ENCODE measurements at places on chromosomes 11 and 22.

GRCh38 chr22:36729321-36729720 is 25.8 kb upstream of the CACNG2 start:
- DNase-seq, result no peak

DNA sequence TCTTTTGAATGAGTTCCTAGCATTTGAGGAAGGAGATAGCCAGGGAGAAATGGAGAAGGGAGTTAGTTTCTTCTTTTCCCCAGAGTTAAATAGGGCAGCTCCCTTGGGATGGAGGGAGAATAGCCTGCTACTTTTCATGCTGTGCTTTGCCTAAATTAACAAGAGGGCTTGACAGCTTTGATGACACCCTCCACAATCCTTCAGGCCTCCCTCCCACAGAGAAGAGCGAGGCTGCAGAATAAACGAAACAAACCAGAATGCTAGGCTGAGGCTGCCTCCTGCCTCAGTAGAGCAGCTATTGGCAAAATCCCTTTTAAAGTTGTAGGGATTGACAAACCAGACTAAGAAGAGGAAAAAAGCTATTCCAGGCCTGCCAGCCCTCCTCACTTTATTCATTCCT is 94.6 kb downstream of the C11orf58 start:
- DNase-seq, result no peak

GRCh38 chr22:30969532-30970355 is 679 bp downstream of the TUG1 start:
- DNase-seq, result no peak

GRCh38 chr22:40610329-40610850 is 26.1 kb downstream of the MRTFA start:
- no peak for DNase-seq

DNA sequence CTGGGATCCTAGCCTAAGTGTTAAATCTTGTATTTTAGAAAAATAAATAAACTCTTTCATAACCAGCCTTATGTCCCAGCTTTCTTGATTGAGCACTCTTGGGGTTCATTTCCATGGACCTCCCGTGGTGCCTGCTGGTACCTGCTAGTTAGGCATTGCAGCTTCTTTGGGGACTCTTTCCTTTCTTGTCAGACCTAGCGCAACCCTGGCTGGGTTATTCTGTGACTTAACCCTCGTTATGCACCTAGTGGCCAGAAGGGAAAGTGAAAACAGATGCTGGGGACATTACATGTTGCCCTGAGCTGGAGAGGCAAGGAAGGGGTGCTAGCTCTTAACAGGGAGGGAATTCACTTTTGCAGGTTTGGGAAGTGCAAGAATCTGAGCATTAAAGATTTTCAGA is 46.8 kb downstream of the APIP start:
- DNase-seq, result no peak

DNA sequence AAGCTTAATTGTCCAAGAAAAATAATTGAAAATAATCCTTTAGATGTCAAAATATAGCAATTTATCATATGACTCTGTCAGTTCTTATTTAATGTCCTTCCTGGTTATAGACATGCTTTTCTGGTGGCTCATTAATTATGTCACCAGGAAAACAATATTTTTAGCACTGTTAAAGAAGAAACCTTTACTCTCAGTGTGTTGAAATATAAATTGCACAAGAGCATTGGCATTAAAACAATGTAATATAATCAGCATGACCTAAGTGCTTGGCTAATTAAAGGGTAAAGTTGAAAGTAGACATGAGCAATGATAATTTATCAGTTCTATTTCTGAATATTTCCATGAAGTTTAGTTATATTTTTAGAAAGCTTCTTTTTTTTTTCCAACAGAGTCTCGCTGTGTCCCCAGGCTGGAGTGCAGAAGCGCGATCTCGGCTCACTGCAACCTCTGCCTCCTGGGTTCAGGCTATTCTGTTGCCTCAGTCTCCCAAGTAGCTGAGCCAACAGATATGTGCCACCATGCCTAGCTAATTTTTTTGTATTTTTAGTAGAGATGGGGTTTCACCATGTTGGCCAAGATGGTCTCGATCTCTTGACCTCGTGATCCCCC is 232.3 kb downstream of the JRKL start:
- no peak for DNase-seq

DNA sequence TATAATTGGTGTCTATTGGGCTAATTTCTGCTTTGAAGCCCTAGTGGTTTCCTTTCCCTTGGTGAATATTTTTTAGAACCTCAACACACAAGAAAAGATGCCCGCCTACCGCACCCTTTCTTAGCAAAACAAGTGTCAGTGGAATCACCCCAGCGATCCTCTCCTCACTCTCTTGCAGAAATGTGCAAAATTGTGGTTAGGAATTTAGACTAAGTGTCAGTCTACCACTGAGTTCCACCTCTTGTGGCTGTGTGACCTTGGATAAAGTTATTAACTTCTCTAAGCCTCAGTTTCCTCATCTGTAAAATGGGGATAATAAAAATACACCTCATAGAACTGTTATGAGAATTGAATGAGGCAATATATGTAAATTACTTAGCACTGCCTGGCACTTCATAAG is 5.3 kb upstream of the JAML start:
- DNase-seq, result no peak

GRCh38 chr11:120179057-120179672 is 31.7 kb upstream of the OAF start:
- DNase-seq, result no peak

DNA sequence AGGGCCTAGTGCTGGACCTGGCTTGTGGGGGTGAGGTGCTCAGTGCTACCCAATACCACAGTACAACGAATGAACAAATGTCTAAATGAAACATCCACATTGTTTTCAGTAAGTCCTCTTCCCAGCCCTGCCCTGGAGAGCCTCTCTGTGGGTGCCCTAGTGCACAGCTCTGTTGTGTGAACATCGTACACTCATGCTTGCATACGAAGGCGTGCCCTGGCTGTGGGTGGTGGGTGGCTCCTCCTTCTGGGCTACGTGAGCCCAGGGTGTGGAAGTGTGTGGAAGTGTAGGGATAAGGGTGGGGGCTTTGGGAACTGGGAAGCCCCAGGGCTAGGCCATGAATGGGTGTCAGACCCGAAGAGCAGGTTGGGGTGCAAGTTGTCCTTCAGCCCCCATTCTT is 592 bp upstream of the NLRX1 start:
- no peak for DNase-seq

DNA sequence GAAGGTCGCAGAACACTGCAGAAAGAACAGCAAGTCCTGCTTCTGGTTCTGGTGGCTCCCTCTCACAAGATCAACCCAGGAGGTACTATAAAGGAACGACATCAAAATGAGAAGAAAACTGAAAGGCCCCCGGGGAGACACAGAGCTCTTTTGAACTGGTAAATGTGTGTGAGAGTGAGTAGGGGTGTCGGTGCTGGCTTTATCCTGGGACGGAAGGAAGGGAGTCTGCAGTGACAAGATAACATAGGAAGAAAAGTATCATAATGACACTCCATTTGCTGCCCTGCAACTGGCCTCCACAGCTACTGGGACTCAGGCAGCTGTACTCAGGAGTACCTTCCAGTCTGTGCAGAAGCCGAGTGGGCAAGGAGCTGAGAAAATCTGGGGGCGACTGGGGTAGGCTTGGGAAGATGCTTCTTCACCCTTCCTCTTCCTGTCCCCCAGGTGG is 60.9 kb downstream of the ENTHD1 start:
- no peak for DNase-seq

GRCh38 chr22:42299586-42300258 is 29.3 kb upstream of the TCF20 start:
- DNase-seq, result no peak

GRCh38 chr11:45892856-45893255 is 7.4 kb downstream of the MAPK8IP1 start:
- DNase-seq, result no peak

DNA sequence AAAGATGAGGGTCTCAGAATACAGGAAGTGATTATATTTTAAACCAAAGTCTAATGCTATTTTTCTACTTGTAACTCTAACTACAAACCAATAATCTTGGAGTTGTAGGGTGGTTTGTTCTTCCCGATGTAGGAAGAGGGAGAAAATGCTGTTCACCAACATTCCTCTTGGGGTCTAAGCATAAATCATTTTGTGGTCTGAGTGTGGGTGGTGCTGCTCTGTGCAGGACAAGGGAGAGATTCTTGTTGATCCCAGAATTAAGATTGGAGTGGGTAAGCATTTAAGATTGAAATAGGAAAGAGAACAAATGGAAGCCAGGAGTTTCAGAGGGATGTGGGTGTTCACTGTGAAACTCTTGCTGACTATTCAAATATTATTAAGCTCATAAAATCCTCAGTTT is 38.6 kb upstream of the MMP13 start:
- DNase-seq, result no peak

DNA sequence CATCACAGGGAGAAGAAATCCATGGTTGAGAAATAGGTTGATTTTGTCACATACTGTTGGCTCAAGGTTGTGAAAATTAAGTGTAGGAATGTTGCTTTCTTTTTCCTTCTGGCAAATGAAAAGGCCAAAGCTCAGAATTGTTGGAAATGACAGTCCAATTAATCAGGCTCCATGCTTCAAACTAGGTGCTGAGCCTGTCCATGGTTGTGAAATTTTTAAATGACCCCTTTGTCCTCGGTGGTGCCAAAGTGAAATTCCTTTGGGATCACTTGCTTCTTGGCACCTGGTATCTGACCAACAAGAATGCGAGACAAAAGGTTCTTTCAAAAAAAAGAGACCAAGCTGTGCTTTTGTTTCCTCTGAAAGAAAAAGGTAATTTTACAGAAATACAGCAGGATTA is 451.9 kb downstream of the ETS1 start:
- DNase-seq, result no peak

DNA sequence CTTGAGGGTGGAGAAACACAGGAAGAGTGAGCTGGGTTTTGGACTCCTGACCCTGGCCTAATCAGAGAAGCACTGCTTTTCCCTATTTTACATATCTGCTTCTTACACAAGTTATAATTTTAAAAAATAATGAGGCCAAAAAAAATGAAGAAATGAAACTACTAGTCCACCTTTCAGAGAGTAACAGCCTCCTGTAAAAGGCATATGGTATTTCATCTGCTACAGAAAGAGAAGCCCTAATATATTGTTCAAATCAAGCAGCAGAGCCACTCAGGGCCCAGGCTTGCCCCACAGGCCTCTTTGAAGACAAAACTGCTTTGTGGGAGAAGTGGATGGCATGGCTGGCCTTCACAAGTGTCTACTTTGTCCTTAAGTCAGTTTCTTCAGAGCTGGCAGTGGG is 10.0 kb downstream of the DIXDC1 start:
- DNase-seq, result no peak

- peak; percentile 27 for DNase-seq
Observed at GRCh38 chr11:111707039-111707690, 59.0 kb downstream of the PPP2R1B start.

DNA sequence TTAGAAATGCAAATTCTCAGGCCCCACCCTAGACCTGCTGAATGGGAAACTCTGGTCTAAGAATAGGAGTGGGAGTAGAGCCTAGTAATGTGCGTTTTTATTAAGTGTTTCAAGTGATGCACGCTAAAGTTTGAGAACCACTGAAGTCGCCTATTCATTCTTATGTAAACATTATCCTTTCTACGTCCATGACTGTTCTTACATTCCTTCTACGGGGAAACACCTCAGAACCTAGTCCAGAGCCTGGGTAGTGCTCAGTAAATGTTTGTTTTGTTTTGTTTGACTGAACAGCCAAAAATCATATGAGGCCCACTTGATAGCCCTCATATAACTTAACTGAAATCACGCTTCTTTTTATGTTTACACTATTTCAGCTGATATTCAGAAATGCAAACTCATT is 29.8 kb downstream of the VSIG10L2 start:
- no peak for DNase-seq
